Gastrocnemius medialis (tissue), 4 donors: ENCODE measurements at places on chromosomes 3 and 15. TPM values are rescaled to one million over a fixed set of nuclear protein-coding genes. Genes with fewer than 3 reads are reported as not detected.

GOLGA8J gene
- not detected for total RNA-seq

SPINK8 gene
- not detected for total RNA-seq

- no peak overlapping the region for H3K27ac ChIP-seq
- H3K4me3 ChIP-seq: no peak overlapping the region
- DNase-seq: no peak
- H3K36me3 ChIP-seq: no peaks in the 10 kb centered on the region
- H3K4me1 ChIP-seq: no peaks in the 10 kb centered on the region
These were observed 156.7 kb downstream of the EPHA3 start for GRCh38 chr3:89264037-89264560.

PLS1 gene
- total RNA-seq: 1.0 TPM

DNA sequence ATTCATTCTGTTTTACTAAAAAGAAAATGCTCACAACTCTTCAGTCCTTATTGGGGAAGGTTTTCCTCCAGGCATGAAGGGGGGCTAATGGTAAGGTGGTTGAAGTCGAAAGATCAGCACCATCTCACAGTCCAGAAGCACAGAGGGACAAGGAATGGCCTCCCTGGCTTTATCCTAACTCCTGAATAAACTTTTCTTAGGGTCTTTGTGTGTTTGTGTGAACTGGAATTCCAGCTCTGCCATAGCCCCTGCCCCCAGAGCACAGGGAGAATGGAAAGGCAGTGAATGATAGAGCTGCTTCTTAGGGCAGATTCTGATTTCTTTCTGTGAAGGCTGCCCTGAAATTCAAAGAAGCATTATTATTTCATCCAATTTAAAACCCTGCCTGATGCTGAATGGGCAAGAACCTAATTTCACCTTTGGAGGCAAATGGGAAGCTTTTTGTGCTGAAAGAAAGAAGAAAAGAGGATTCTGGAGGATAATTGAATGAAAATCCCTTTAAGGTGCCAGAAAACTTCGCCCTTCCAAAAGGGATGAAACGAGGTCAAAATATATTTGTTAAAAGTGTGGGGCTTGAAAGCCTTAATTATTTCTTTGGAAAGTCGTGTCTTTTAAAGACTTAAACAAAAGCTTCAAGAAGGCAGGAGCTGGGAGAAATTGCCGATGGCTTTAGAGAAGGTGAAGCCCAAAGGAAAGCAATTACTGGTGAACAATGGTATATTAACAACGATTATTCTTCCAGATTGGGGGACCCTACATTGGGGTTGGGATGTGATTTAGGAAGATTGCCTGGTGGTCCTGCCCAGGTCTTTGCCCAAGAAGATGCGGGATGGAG is 259.9 kb upstream of the RGMA start:
- no peak for DNase-seq
- H3K27ac ChIP-seq: no peak overlapping the region
- no peaks in the 10 kb centered on the region for H3K27me3 ChIP-seq
- H3K36me3 ChIP-seq: no peaks in the 10 kb centered on the region
- H3K4me3 ChIP-seq: no peak overlapping the region
- H3K4me1 ChIP-seq: no peaks in the 10 kb centered on the region

C3orf80 gene
- 0.10 TPM for total RNA-seq

STRIT1 gene
- total RNA-seq: 1,086 TPM

DNA sequence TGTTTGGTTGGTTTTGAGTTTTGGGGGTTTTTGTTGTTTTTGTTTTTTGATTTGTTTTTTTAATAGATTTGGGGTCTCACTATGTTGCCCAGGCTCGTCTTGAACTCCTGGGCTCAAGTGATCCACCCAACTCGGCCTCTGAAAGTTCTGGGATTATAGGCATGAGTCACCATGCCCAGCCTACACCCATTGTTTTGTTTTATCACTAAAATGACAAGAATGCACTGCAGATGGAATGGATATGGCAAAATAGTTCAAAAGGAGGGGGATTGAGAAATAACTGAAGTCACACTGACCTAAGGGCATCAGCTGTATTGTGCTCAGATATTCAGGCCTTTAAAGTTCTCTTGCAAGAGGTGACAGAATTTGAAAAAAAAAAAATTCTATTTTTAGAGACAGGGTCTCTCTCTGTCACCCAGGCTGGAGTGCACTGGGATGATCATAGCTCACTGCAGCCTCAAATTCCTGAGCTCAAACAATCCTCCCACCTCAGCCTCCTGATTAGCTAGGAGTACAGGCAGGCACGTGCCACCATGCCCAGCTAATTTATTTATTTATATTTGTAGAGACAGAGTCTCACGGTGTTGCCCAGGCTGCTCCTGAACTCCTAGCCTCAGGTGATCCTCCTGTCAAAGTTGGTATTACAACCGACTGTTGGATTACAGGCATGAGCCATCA is 4.4 kb upstream of the RASA2 start:
- no peaks in the 10 kb centered on the region for H3K4me1 ChIP-seq
- H3K27me3 ChIP-seq: no peaks in the 10 kb centered on the region
- H3K27ac ChIP-seq: no peak overlapping the region
- no peak for DNase-seq
- no peaks in the 10 kb centered on the region for H3K36me3 ChIP-seq

GRCh38 chr15:28914483-28915023 is 28.8 kb downstream of the APBA2 start:
- H3K4me1 ChIP-seq: no peaks in the 10 kb centered on the region
- DNase-seq: no peak
- H3K27ac ChIP-seq: no peak overlapping the region
- H3K36me3 ChIP-seq: no peaks in the 10 kb centered on the region

DNA sequence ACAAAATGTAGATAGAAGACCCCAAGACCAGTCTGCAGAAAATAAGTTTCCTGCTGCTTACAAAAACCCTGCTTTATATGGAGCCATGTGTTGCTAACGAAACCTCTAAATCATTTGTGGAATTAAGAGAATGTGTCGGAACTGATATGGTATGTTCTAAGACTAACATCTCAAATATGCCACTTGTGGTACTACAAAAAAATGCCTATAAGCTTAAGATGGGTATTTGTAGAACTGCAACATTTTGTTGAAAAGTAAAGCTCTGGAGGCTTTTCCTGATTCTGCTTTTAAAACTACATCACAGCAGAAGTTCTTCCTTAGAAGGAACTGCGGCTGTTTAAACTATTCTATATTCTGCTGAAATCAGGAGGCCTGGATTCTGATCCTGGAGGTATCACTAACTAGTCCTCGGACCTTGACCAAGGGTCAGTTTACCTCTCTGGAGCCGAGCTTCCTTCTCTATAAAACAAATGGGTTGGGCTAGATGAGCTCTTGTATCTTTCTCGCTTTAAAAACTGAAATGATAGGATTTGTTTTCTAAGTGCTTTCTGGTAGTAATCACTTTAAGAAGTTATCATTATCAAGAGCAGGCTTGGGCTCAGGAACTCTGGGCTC is 74.9 kb downstream of the RAD18 start:
- no peak overlapping the region for H3K27ac ChIP-seq
- no peaks in the 10 kb centered on the region for H3K4me1 ChIP-seq
- no peaks in the 10 kb centered on the region for H3K27me3 ChIP-seq
- no peak overlapping the region for H3K4me3 ChIP-seq

GRCh38 chr15:58038426-58039078 is 27.0 kb downstream of the ALDH1A2 start:
- DNase-seq: no peak
- no peaks in the 10 kb centered on the region for H3K36me3 ChIP-seq
- H3K27me3 ChIP-seq: no peaks in the 10 kb centered on the region
- H3K27ac ChIP-seq: no peak overlapping the region
- no peak overlapping the region for H3K4me3 ChIP-seq
- H3K4me1 ChIP-seq: no peaks in the 10 kb centered on the region

IMPG2 gene
- 0.13 TPM for total RNA-seq

- no peaks in the 10 kb centered on the region for H3K36me3 ChIP-seq
- no peaks in the 10 kb centered on the region for H3K4me1 ChIP-seq
- no peak overlapping the region for H3K4me3 ChIP-seq
- H3K27me3 ChIP-seq: no peaks in the 10 kb centered on the region
- no peak overlapping the region for H3K27ac ChIP-seq
- no peak for DNase-seq
These were observed 301.2 kb upstream of the PROK2 start for GRCh38 chr3:72086042-72086742.

DNA sequence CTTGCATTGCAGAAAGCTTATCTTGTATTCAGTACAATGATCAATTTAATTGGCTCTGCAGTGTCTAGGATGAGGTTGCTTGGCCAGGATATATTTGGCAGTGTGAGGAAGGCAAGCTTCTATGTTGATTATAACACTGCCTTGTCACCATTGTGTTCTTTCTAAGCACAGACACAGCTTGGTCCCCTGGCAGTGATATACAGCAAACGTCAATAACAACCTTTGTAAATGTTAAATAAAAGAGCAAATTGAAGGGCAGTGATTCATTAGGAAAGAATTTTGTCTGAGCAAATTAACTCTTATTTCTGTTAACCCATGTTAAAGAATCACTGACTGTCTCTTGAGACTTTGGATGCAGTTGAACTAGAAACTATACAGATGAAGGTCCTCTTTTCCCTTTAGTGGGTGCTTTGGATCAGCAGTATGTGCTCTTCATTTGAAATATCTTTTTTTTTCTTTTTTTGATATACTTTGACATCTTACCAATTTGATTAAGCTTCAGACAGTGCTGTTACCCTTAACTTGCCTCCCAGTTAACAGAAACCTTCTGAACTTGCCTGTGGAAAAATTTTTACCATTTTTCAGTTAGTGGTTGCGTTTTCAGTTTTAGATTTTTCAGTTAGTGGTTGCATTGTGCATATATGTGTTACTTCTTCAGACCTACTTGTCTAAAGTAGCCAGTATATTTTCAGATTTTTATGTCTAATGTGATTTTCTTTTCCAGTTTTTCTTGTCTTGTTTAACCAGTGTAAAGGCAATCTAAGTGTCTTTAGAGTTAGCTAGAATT is 199.8 kb downstream of the TCF12 start:
- H3K27me3 ChIP-seq: no peaks in the 10 kb centered on the region
- no peak overlapping the region for H3K4me3 ChIP-seq

DNA sequence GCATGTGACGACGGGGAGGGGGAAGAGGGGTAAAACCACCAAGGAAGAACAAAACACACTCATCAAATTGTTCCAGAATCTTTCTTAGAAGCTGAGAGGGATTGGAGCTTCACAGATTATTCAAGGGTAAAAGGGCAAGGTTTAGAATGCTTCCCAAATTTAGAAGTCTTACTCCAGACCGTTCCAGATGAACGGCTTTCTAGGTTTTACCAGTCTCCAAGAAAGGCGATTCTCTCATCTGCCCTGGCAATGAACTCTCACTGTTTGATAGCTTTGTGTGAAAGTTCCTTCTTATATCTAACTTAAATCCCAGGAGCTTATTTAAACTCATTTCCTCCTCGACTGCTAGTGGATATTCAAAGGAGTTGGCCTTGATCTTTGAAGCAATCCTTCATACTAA is 124.3 kb upstream of the PRICKLE2 start:
- H3K27me3 ChIP-seq: no peaks in the 10 kb centered on the region
- DNase-seq: no peak
- H3K4me3 ChIP-seq: no peak overlapping the region
- no peaks in the 10 kb centered on the region for H3K4me1 ChIP-seq
- no peak overlapping the region for H3K27ac ChIP-seq
- H3K36me3 ChIP-seq: no peaks in the 10 kb centered on the region

RASGRP1 gene
- 0.44 TPM for total RNA-seq

CACNA2D2 gene
- 0.27 TPM for total RNA-seq
